ENCODE measurements at places on chromosomes 12 and 14. TPM values are rescaled to one million over a fixed set of nuclear protein-coding genes. Genes with fewer than 3 reads are reported as not detected.

The EFS gene
- 3.6 TPM for total RNA-seq

The TMEM30B gene
- 0.18 TPM for total RNA-seq

The PRKD1 gene
- total RNA-seq, result 25.3 TPM

The ALX1 gene
- total RNA-seq, result not detected

The DHRS1 gene
- total RNA-seq, result 11.3 TPM

The CCDC184 gene
- total RNA-seq, result 1.8 TPM

The SYNE2 gene
- total RNA-seq, result 19.1 TPM

The STAB2 gene
- total RNA-seq, result not detected

The EMC9 gene
- total RNA-seq, result 27.4 TPM

The SLC5A8 gene
- not detected for total RNA-seq

The CLEC4A gene
- total RNA-seq, result not detected

The MYO1H gene
- not detected for total RNA-seq

The SNRPF gene
- 11.0 TPM for total RNA-seq

The TAS2R43 gene
- total RNA-seq, result not detected

The POTEG gene
- not detected for total RNA-seq

The PMCH gene
- not detected for total RNA-seq

The KMT2D gene
- total RNA-seq, result 21.1 TPM

The TMPRSS12 gene
- not detected for total RNA-seq

The C14orf132 gene
- total RNA-seq, result 3.7 TPM

The RHEBL1 gene
- not detected for total RNA-seq

The SLC25A21 gene
- 0.18 TPM for total RNA-seq

The GUCY2C gene
- not detected for total RNA-seq

The SLC38A4 gene
- total RNA-seq, result 0.32 TPM

The C12orf42 gene
- not detected for total RNA-seq

Data from cardiac atrium fibroblast (primary cell).